ENCODE measurements at places on chromosomes 5 and 9.

GRCh38 chr5:76224898-76225297 lies 141.7 kb downstream of the SV2C start:
- DNase-seq: no peak

- DNase-seq: no peak
Observed at GRCh38 chr5:132370971-132371602, 1.6 kb downstream of the SLC22A5 start.

GRCh38 chr9:134267881-134268724 lies 58.2 kb upstream of the RXRA start:
- DNase-seq: no peak

GRCh38 chr5:40033411-40033810 lies 608.6 kb upstream of the DAB2 start:
- no peak for DNase-seq

DNA sequence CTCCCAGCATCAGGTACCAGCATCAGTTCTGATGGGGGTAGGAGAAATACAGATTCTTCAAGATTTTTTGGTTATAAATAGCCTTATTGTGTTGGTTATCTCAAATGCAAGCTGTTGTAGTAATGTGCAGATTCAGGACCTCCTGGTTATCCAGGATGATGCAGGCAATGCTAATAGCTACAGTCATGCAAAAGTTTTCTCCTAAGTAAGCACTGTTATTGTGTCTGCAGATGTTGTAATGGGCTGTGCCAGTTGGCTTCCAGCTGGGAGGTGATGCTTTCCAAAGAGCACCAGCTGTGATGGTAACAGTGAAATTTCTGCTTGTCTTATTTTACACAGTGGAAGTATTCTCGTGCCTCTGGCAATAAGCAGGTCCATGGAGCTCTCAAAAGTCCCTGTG lies 719.2 kb upstream of the CTNND2 start:
- DNase-seq: no peak

DNA sequence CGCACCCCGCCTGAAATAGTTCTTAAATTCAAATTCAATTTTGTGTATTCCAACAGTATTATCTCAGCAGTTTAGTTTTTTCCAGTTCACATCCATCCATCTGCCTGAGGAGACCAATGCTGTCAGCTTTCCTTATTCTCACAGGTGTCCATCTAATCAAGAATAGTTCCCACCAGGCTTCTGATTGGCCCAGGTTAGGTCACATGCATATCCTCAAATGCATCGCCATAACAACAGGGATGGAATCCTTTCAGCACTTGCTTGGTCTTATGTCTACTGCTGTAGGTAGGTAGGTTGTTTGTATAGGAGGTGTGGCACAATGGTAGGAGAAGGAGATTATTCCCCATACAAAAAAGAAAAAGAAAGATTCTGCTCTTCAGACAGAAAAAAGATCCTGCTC lies 91.2 kb downstream of the UBE2R2 start:
- no peak for DNase-seq

DNA sequence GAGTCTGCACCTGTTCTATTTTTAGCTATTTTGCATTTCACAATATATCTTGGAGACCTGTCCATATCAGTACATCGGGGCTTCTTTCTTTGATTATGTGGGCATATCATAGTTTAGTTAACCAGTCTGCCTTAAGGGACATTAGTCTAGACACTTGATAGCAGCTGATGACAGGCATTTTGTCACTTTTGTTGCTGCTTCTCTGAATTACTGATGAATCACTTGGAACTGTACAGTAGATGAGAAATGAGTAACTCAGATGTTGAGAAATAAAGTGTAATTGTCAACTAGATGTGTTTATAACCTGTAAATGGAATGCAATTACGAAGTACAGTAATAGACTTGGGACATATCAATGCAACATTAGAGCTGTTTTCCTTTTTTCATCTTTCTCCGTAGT lies 7.1 kb downstream of the ZFP2 start:
- DNase-seq: no peak

GRCh38 chr5:17316970-17317459 lies 99.6 kb downstream of the BASP1 start:
- peak; percentile 62 for DNase-seq

DNA sequence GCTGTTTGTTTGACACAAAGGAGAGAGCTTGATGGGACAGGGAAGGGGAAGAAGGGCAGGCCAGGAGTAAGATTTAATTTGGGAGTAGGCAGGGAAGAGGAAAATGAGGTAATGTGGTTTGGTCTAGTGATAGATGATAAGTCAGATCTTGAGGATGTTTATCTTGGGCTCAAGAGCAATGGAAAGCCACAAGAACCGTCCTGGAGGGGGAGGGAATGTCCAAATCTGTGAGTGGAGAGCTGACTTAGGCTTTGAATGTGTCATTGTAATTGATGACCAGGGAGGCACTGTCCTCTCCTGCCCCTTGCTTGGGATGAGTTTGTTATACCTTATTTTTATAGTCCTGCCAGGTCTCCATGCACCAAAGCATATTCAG lies 37.5 kb downstream of the MAMDC2 start:
- DNase-seq: no peak

GRCh38 chr9:138072897-138073296 lies 195.3 kb downstream of the CACNA1B start:
- no peak for DNase-seq
